ENCODE measurements at places on chromosomes 7 and 10. TPM values are rescaled to one million over a fixed set of nuclear protein-coding genes. Genes with fewer than 3 reads are reported as not detected.

The CACNB2 gene
- 1.0 TPM for total RNA-seq

The PTF1A gene
- not detected for total RNA-seq

The PTPRN2 gene
- 0.26 TPM for total RNA-seq

The IKZF1 gene
- not detected for total RNA-seq

The CHN2 gene
- not detected for total RNA-seq

The IRF5 gene
- 0.22 TPM for total RNA-seq

The TSPAN33 gene
- 0.43 TPM for total RNA-seq

The CLDN3 gene
- not detected for total RNA-seq

The PLXDC2 gene
- 114 TPM for total RNA-seq

The CTTNBP2 gene
- 0.65 TPM for total RNA-seq

The SPDYE9 gene
- total RNA-seq: not detected

The OR6V1 gene
- total RNA-seq: not detected

The ANKRD30A gene
- total RNA-seq: not detected

The LRRD1 gene
- 0.65 TPM for total RNA-seq

The CALHM1 gene
- not detected for total RNA-seq

The FGFR2 gene
- total RNA-seq: 64.0 TPM

The SEC61G gene
- total RNA-seq: 416 TPM

The CACNA2D1 gene
- 21.7 TPM for total RNA-seq

The H2BK1 gene
- total RNA-seq: not detected

The UPK3BL1 gene
- 1.3 TPM for total RNA-seq

The GRM3 gene
- not detected for total RNA-seq

The OR9A2 gene
- total RNA-seq: 0.22 TPM

The FAM171A1 gene
- total RNA-seq: 13.1 TPM

The LIPN gene
- total RNA-seq: not detected

The COL17A1 gene
- 0.13 TPM for total RNA-seq

The PKD2L1 gene
- not detected for total RNA-seq

The PLXNA4 gene
- 14.5 TPM for total RNA-seq

The PSPH gene
- total RNA-seq: 20.9 TPM

The HOXA1 gene
- total RNA-seq: 0.65 TPM

The TMEM139 gene
- 0.11 TPM for total RNA-seq

The SGCE gene
- total RNA-seq: 31.2 TPM

The RADIL gene
- 1.0 TPM for total RNA-seq

The SLC29A3 gene
- total RNA-seq: 3.1 TPM

The EBLN1 gene
- not detected for total RNA-seq

The ASB15 gene
- total RNA-seq: not detected

The CPA1 gene
- 3.7 TPM for total RNA-seq

The CRYGN gene
- 0.78 TPM for total RNA-seq

The SLC16A9 gene
- total RNA-seq: 4.1 TPM

The CALY gene
- total RNA-seq: not detected

The AMZ1 gene
- total RNA-seq: 0.86 TPM

All from articular chondrocyte of knee joint (primary cell).